ENCODE measurements at places on chromosomes 1 and 21.

- DNase-seq, result no peak
These were observed 35.7 kb upstream of the SUCO start for GRCh38 chr1:172497230-172497629.

GRCh38 chr1:6152882-6153281 lies 27.2 kb downstream of the CHD5 start:
- DNase-seq, result no peak

- DNase-seq, result no peak
These were observed 213.0 kb downstream of the COL24A1 start for GRCh38 chr1:85943526-85943925.

DNA sequence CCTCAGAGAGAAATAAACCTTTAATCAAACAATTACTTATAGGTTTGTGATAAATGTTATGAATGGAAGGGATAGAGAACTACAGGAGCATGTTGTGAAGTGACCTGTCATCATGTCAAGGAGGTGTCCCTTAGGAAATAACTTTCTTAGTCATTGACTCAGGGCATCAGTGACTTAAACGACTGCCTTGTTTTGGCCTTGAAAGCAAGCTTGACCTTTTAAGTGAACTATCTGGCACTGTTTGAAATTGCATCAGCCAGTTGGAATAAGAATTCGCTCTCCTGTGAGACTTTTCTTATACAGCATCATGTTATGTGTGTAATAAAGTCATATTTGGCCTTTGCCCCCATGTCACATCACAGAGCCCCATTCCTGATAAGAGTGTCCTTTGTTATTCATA lies 30.9 kb downstream of the LRRC8B start:
- DNase-seq, result no peak

- no peak for DNase-seq
These were observed 21.7 kb upstream of the CPLANE2 start for GRCh38 chr1:16258591-16259135.

- no peak for DNase-seq
These were observed 34.1 kb downstream of the KIRREL1 start for GRCh38 chr1:158027508-158027907.

- DNase-seq, result no peak
These were observed 239.6 kb upstream of the FGGY start for GRCh38 chr1:59057211-59057694.

DNA sequence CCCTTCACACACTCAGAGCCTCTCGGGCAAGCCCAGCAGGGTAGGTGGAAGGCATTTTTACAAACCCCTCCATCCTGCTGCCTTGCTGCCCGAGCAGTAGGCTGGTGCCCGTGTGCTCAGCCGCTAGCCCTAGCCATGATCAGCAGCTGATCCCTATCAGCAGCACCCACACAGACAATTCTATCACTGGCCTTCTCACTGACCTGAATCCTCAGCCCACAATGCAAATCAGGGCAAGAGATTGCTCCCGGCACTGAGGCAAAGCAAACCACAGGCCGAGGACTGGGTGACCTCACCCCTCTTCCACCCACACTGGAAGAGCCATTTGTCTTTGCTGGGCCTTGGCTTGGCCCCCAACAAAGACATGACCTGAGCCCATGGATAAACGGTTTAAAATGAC lies 895 bp upstream of the PDZK1 start:
- no peak for DNase-seq

GRCh38 chr1:2399890-2400575 lies 8.4 kb downstream of the RER1 start:
- DNase-seq, result no peak

DNA sequence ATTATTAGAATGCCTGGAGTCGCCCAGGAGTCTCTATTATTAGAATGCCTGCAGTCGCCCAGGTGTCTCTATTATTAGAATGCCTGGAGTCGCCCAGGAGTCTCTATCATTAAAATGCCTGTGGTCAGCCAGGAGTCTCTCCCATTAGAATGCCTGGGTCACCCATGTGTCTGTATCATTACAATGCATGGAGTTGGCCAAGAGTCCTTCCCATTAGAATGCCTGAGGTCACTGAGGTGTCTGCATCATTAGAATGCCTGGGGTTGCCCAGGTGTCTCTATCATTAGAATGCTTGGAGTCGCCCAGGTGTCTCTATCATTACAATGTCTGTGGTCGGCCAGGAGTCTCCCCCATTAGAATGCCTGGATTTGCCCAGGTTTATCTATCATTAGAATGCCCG lies 66.9 kb downstream of the RNF187 start:
- no peak for DNase-seq
